ENCODE measurements at places on chromosomes 6 and 20. TPM values are rescaled to one million over a fixed set of nuclear protein-coding genes. Genes with fewer than 3 reads are reported as not detected.

- DNase-seq = no peak
These were observed 395.8 kb upstream of the MARCKS start for GRCh38 chr6:113461153-113461932.

DNA sequence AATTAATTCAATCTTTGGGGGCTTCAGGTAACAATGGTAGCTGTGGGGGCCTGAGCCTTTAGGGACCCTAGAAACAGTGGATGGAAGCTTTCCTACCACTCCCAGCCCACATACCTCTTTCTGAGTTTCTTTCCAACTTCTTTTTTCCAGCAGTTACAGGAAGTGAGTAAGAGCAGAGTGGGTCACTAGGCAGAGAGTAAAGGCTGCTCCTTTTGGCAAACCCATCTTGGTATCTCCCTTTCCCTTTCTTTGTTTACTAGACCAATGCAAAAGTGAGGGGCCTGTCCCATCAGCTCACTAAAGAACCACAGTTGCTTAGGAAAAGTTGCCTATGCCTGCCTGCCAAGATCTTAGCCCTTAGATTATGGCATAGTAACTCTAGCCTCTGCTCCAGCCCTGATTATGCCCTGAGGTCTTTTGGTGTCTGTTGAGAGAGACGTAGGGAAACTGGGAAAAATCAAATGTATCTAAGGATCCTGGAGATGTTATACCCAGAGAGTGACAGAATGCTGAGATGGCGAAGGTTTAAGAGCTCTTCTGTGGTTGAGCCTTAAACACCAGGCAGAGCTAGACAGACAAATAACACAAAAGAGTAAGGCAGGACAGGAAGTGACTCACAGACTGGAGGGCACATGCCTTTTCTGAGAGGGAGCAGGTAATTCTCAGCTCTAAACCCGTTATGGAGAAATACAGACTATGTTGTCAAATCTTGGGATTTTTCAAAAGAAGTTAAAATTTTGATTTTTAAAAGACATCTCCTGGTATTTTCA, 31.3 kb downstream of the TRMT6 start:
- DNase-seq = no peak

- no peak for DNase-seq
These were observed 51.1 kb downstream of the TBC1D7 start for GRCh38 chr6:13277231-13277630.

DNA sequence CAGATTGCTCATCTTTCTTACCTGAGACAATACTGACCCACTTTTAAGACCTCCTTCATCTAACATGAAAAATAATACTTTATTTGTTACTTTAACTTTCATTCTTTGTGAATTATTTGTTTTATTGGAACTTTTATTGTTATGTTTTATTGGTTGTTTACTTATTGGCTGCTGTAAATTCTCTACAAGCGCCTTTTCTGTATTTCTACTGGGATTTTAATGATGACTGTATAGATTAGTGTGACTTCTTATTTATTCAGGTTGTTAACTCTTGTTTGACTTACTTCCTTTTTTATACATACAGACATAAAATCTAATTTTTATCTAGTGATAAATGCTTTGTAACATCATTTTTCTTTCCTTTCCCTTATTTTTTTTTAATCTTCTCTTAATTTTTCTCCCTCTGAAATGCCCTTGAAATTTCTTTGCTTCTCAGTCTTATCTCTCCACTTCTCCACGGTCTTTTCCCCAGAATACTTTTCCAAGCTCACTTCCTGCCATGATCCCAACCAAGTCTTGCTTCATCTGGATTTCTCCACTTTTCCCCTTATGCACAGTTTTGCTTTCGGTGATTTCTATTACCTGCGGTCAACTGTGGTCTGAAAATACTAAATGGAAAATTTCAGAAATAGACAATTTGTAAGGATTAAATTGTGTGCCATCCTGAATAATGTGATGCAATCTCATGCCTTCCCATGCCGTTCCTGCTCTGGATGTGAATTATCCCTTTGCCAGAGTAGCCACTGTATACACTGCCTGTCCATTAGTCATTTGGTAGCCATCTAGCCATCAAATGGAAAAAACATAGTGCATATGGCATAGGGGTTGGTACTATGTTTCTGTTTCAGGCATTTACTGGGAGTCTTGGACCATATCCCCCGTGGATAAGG, 265.9 kb downstream of the PRL start:
- no peak for DNase-seq

GRCh38 chr6:138018297-138018696, 88.9 kb downstream of the PERP start:
- DNase-seq = no peak

DNA sequence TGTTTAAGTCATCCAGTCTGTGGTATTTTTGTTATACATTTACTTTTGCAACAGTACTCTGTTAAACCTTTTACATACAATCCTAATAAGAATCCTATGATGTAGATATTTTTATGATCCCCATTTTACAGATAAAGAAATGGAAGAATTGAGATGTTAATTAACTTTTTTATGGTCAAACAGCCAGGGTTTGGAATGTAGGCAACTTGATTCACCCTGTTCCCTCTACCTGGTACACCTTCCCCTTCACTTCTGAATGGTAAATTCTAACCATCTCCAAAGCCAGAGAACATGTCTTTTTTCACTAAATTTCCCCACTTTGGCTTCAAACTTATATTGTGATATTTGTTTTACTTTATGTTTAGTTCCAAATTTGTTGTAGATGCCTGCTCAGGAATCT, 300.1 kb downstream of the PHF3 start:
- DNase-seq = no peak

GRCh38 chr6:138078491-138078890, 28.7 kb downstream of the PERP start:
- no peak for DNase-seq

- DNase-seq = no peak
These were observed 48.4 kb downstream of the FOXF2 start for GRCh38 chr6:1437553-1438406.

GSTA3 gene
- not detected for total RNA-seq

RUNX2 gene
- not detected for total RNA-seq

MAP7 gene
- total RNA-seq = 0.66 TPM

OPN5 gene
- total RNA-seq = not detected

Measured in pulmonary artery endothelial cell (primary cell).